Activated gamma-delta T cell (primary cell): ENCODE measurements at places on chromosomes 7 and 10.

DNA sequence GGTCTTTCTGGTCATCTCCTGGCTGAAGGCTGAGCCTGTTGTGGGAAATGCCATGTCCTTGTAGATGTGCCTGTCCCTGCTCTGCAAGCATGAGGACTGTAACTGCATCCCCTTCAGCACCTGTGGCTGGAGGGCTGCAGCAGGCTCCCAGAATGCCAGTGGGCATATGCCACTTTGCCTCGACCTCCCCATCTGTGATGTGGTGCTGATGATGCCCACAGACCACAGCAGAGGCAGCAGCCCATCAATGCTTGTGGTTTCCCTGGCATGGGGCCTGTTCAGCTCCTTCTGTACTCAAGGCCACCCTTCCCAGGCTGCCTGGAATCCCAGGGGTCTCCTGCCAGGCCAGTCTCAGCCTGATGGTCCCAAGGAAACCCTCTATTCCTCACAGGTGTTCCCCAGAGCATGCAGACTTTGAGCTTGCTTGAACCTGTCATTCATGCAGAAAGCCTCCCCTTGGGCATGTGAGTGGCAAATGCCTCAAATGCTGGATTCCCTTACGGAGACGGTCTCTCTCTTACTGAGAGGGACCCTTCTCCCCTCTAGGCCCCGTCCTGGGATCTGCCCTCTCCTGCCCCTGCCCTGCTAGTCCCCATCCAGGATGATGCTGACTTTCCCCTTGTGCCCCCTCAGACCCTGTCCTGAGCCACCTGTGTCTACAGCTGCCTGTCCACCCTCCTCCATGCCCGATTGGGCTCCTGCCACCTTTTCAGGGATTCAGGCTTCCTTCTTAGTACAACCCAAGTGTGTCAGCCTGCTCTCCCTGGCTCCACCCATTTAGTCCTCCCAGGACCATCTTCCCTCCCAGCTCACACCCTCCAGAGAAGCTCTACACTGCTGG, 50.9 kb upstream of the ANTXRL start:
- no peak for DNase-seq

GRCh38 chr10:15306735-15307280, 64.3 kb downstream of the FAM171A1 start:
- DNase-seq: no peak

- no peak for DNase-seq
Observed at GRCh38 chr10:52688899-52689298, 83.7 kb downstream of the MBL2 start.

DNA sequence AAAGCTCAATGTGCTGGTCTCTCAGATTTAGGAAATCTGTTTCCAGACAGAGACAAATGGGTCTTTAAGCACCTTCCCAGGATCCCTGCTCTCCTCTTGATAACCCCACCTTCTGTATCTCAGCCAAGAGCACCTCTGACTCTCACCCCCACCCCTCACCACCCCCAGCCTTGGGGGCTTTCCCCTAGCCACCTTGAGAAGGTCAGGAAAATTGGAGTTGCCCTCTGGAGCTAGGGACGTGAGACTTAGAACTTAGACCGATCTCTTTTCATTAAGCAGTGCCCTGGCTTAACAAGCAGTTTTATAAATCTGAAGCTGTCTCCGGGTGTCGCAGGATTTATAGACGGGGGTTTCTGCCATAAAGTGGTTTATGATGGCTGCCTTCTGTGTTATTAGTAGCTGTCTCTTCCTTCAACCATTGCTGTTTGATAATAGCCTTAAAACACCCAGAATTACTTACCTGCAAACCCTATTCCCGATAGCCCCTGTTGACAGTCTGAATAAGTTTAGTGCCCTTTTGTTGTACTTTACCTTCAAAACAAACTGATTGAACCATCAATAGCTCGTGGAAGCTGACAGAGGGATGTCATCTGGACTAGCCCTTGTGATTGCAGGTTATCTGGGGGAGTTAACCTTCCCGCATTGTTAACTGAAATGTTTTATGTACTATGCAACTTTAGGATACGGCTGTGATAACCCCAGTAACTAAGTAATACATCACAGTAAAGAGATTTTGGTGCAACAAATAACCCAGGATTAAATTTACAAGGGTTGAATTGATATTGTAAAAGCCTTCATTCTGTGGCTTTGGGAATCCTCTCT, 621.5 kb downstream of the LRMDA start:
- DNase-seq: no peak

GRCh38 chr7:145216866-145217265, 381.0 kb upstream of the TPK1 start:
- no peak for DNase-seq

DNA sequence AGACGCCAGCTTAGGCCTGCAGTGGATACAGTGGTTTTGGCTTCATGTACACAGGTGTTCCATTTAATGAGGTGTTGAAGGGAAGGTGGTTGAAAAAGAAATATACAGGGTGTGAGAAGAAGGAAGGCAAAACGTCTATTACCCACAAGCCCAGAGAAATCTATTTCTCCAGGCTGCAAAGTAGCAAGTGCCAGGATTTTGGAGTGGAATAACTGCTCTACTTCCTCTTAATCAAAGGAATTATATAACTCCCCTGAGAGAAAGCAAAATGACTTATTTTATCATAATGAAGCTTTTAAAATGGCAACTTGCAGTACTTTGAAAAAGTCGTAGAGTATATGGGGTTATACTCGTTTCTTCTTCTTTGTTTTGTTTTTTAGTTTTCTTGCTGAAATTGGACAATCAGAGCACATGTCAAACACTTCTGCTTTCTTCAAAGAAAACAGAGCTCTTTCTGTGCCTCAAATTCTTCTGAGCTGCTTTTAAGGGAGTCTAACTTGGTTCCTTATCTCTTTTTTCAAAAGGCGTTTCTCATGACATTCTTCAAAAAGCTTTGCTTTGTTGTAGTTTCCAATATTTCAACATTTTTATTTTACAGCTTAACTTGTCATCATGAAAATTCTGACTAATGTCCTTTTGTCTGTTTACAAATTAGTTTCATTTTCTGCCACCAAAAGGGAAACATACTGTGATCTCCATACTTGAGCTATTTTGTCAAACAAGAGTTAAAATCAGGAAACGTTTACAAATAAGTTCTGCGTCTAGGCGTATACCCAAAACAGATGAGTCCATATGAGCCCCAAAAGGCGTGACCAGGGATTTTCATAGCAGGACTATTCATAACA, 289.7 kb downstream of the FRMD4A start:
- DNase-seq: no peak

DNA sequence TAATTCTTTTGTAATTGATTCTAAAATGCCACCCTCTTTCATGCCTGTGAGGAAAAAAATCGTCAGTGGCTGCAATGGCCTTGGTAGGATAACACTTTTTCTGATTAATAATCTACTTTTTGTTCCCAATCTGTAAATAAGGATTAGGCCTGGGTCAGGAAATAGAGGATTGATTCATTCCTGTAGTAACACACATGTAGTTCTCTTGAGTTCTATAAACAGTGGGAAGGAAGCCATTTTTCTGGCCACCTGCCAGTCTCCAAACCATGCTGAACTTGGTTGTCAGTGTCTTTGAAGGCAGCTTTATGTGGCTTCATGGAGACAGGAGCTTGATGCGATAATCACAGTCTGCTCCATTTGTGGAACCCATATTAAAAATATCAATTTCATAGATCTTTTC, 169.3 kb upstream of the NFE2L3 start:
- no peak for DNase-seq

- DNase-seq: no peak
Observed at GRCh38 chr7:99357701-99358490, 16.6 kb upstream of the ARPC1B start.

DNA sequence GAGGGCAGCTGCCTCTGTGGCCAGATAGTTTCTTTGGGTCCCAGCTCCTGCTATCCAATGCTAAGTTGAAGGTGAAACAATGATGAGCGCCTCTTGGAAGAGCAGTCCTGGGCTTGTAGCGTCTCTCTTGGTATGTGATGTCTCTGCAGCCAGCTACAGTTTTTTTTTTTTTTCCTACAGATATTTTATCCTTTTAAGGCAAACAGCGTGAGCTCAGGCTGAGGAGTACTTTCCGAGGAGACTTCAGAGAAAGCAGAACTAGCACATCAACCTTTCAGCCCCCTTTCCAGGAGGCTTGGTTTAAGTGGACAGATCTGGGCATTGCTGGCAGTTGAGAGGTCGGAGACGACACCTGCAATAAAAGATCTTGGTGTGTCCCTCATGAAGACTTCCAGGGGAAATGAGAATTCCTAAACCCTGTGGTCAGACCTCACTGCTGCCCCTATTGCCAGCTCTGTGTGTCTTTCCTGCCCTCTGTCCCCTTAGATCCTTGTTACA, 9.1 kb downstream of the PRKG1 start:
- no peak for DNase-seq

GRCh38 chr7:9582824-9583223, 1149.4 kb downstream of the NXPH1 start:
- DNase-seq: no peak

DNA sequence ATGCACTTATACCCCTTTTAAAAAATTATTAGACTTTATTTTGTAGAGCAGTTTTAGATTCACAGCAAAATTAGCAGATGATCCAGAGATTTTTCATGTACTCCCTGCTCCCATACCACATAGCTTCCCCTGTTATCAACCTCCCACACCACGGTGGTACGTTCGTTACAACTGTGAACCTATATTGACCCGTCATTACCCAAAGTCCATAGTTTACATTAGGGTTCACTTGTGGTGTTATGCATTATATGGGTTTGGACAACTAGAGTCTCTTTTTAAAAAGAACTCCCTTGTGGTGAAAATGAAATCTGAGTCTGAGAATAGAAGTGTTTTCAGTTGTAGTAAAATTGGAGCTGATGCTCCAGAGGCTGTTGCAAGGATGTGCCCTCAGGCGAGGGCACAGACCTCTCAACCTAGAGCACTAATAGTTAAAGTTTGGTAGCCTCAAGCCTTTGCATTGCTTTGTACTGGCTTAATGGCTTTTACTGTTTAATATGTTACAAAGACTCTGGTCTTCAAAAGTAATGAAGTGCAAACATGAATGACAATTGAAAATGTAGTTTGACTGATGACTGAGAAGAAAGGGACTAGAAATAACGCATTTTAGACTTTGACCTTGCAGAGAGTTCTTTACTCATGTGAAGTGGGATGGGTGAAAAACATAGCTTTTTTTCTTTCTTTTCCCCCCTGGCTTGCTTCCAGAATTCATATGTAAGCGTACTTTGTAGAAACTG, 30.6 kb upstream of the CSTF2T start:
- DNase-seq: no peak

DNA sequence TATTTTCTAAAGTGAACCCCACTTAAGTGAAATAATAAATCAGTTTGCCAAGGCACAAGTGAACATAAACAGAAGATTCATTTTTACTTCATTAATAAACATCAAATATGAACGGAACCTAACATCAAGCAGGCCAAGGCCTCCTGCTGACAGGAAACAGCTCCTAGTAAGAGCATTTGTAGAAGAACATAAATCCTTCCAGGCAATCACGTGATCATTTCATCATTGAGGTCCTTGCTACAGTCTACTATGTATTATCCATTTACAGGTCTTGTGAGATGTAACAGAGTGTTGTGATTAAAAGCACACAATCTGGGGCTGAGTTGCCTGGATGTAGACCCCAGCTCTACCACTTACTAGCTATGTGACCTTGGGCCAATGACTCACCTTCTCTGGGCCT, 70.6 kb downstream of the CALD1 start:
- no peak for DNase-seq

DNA sequence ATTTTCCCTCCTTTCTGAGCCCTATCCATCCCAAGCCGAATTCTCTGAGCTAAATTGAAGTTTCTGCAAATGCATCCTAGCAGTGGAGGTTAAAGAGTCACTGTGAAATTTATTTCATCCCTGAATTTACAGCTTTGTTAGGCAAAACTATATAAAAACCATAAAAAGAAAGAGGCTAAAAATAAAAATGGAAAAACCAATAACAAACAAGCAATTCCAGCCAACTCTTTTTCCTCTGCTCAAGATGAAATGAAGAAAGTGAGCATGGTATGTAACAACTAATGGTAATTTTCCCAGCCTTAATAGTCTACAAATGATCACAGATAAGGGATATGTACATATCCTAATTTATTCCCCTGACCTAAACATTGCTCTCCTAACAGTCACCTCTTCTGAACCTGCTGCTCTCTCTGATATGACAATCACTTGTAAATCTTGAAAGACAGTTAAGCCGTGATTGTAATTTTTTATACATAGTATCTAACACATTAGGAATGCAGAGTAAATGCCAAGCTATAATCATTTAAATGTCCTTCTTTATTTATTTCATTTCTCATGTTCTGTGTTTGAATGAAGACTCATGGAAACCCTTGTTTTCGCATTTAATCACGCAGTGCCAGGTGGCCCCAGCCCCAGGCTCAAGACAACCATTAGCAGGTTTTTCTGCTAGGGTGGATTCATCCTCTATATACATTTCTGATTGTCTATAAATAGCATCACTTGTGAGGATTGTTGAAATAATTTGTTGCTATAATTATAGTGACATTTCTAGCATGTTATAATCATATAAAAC, 48.6 kb upstream of the NRP1 start:
- DNase-seq: no peak

DNA sequence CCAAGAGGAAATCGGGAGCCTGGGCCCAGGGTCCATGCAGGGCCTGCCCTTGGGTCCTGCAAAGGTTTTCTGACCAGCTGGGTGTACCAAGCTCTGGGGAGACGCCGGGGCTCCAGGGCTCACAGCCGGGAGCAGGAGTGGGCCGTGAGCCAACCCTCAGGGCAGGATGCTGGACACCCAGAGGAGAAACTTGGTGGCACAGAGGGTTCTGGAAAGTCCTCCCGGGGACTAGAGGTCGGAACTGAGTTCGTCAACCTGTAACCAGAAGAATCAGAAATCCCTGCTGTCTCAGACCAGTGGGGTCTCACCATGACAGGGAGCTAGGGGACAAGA, 29.2 kb upstream of the PPP2R2D start:
- DNase-seq: no peak

DNA sequence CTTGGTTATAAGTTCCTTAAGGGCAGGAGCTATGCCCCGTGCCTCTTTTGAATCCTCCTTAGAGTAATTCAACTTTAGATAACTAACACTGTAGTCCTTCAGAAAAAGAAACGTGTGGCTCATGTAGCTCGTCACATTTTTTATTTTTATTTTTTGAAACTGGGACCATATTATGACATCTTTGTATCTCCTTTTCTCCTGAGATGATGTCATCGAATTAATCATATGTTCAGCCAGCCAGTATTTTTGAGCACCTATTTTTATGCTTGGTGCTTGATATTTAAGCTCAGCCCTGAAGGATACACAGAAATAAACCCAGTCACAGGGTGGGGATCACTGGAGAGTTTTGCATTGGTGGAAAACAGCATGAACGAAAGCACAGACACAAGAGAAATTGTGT, 22.6 kb upstream of the CELF2 start:
- no peak for DNase-seq

GRCh38 chr10:123558651-123559050, 107.5 kb upstream of the GPR26 start:
- no peak for DNase-seq

DNA sequence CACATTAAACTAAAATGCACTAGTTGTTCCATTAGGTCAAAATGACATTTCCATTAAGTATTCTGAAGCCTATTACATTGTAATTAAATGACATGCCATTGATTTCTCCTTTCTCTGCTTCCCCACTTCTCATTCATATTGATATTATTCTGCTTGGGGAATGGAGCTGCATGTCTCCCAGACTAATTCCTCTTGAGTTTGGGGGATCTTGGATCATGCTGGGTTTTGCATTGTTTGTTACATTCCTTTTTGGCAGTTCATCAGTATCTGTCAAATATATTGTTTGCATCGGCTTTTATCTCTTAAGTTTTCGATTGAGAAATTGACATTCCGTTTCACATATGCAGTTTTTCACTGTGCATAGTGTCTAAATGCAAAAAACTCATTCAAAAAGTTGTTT, 65.1 kb upstream of the CYP26C1 start:
- DNase-seq: no peak
